Endothelial cell (in vitro differentiated cells): ENCODE measurements at places on chromosomes 13 and 19.

DNA sequence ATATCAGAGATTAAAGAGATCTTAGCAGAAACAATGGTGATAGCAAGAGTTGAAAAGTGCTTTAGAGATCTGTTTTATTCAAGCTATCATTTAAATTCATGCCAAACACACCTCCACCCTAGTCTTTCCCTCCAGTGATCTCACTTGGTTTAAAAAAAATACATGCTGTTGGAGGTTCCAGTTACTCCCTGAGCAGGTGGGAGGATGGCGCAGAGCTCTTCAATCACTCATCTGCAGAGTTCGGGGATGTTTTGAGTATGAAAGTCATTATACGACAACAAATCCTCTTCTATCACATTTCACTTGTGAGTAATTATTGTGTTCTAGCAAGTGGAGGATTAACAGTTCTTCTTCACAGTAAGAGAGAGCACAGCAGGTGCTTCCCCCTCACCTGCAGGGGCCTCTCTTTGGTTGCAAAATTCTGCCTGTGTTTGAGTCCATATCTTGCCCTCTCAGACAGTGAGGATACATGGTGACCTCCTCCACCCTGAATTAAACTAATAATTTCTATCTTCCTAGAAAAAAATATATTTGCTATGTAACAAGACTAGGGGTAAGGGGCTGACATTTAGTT lies 376.7 kb downstream of the LIG4 start:
- H3K36me3 ChIP-seq: no peaks in the 10 kb centered on the region
- H3K27me3 ChIP-seq: no peaks in the 10 kb centered on the region
- DNase-seq: no peak
- H3K27ac ChIP-seq: no peak overlapping the region

- no peak for DNase-seq
- H3K27ac ChIP-seq: no peak overlapping the region
- H3K4me3 ChIP-seq: no peak overlapping the region
- no peaks in the 10 kb centered on the region for H3K4me1 ChIP-seq
- no peaks in the 10 kb centered on the region for H3K36me3 ChIP-seq
Observed at GRCh38 chr19:5364674-5365073, 24.1 kb upstream of the PTPRS start.

DNA sequence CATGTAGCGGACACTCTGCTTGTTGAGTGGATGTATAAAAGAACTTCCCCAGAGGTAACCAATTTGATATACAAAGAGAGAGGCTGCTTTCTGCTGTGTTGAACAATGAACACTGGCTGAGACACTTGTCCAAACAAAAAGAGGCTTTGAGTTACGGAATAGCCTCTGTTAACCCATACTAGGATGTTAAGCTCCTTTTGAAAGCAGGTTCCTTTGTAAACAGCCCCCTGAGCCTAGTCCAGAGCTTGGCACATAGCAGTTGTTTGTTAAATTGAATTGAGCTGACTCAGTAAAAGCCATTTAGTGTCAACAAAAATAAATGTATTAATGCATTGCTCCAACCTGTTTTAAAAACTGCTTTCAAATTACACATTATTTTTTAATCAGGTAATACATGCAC lies 200.1 kb downstream of the MZT1 start:
- H3K27ac ChIP-seq: no peak overlapping the region
- DNase-seq: no peak
- H3K4me3 ChIP-seq: no peak overlapping the region

DNA sequence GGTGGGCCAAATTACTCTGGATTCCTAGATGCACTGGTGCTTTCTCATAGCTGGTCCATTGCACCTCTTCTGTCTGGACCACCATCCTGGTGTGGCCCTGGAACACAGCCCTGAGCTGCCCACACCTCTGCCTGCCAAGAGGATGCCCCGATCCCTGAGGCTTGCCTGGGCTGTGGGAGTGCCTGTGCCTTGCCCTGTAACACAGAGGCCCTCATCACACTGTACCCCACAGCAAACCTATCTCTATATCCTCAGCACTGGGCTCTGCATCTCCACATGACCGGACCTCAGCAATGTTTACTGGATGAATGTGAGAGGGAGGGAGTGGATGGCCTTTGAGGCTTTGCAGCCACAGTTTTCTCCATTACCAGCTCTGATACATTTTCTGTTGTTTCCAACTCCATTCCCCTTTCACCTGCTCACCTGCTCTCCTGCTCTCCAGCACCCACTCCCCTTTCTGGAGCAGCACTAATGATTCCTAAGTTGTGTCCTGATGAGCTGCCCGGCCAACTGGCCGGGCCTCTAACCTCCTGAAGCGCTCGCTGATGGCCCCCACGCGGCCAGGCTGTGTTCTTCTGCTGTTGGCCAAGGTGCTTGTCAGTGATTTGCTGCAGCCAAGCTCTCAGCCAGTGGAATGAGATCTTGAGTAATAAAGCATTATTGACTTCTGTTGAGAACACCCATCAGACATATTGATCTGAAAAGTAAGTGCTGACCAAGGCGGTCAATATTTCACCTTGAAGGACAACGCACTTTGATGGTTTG lies 232.6 kb downstream of the TEX29 start:
- H3K4me1 ChIP-seq: peaks cover 17% of the 10 kb centered on the region
- H3K27ac ChIP-seq: no peak overlapping the region
- H3K27me3 ChIP-seq: peaks cover 4% of the 10 kb centered on the region
- DNase-seq: no peak
- no peaks in the 10 kb centered on the region for H3K36me3 ChIP-seq

DNA sequence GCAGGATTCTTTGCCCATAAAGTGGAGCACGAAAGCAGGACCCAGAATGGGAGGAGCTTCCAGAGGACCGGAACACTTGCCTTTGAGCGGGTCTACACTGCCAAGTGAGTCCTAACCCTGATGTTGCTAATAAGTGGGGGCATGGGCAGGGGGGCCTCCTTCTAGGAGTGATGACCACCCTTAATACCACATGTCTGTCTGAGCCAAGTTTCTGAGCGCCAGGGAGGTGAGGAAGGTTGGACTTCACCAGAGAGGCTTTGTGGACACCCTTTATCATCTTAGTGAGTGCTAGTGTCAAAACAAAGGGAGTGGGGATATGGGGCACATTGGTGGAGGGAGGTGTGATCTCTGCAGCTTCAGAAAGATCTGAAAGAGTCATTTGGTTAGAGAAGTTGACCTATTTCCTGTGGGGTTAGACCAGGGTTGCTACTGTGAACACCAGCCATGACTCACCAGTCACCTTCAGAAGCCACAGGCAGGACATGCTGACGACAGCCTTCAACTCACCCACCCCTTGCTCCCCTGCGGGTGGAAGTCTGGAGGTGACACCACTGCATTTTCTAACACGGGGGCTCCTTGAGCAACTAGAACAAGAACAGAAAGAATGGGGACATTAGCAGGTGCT lies 8.8 kb downstream of the ALOX5AP start:
- no peak for DNase-seq
- peaks cover 15% of the 10 kb centered on the region for H3K4me1 ChIP-seq
- H3K36me3 ChIP-seq: no peaks in the 10 kb centered on the region
- H3K27ac ChIP-seq: no peak overlapping the region
- H3K4me3 ChIP-seq: no peak overlapping the region
- H3K27me3 ChIP-seq: peaks cover 4% of the 10 kb centered on the region

DNA sequence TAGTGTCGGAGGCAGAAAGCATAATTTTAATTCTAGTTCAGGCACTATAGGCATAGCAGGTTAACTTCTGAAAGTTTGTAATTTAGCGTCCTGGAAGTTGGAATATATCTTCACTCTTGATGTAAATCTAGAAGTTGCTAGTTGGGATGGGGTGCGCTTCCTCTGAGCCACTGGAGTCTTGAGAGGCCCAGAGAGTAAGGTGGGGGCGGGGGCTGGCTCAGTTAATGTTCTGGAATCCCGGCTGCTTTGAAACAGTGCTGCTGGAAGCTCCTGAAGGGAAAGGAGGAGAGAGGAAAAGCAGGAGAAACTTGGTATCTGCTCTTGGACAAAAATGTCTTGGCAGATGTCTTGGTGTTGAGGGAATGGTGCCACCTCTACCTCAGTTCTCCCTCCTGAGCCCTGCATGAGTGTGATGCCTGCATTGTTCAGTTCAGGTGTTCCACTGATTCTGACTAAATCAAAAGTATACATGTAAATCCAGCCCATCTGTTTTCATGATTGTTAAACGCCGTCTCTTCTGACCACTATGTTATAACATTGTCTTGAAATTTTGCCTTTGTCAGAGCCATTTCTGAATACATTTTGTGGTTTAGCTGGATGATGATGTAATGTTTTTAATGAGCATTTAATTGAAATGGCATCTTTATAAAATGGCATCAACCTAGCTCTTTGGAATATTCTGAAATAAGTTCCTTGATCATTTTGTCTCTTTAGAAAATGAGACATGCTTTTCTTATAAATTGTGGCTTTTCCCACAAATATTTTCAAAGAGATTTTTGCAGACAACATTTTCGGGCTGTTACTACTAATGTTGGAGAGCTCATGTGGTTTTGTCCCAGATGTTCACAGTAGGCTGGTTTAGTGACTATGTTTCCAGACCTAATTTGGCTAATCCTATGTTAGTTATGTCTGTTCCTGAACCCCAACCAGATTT lies 202.7 kb downstream of the SHISA2 start:
- no peak for DNase-seq
- peak overlapping the region; percentile 30 for H3K27ac ChIP-seq
- peaks cover 22% of the 10 kb centered on the region for H3K4me1 ChIP-seq

DNA sequence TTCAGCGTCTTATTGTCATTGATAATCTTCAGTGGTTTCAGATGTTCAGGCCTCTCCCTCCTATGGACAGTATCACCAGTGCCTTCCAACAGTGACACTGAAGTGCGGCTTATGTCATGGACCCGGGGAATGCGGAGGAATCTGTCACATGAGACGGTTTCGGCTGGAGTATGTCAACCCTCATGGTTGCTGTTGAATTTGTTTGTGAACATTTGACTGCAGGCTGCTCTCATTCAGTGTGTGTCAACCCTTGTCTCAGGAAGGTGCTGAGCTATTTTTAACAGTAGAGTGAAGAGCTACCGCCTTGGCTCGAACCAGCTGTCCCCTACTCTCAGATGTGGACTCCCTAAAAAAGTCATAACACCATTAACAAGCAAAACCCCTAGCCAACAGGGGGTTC lies 138.8 kb upstream of the RNF113B start:
- H3K36me3 ChIP-seq: peaks cover 25% of the 10 kb centered on the region
- no peak overlapping the region for H3K4me3 ChIP-seq
- H3K27me3 ChIP-seq: peaks cover 14% of the 10 kb centered on the region
- H3K27ac ChIP-seq: peak overlapping the region; percentile 87
- peaks cover 60% of the 10 kb centered on the region for H3K4me1 ChIP-seq

GRCh38 chr13:20544201-20544923 lies 18.7 kb upstream of the CRYL1 start:
- H3K4me3 ChIP-seq: no peak overlapping the region
- no peaks in the 10 kb centered on the region for H3K36me3 ChIP-seq
- H3K27me3 ChIP-seq: peaks cover 2% of the 10 kb centered on the region
- no peaks in the 10 kb centered on the region for H3K4me1 ChIP-seq
- H3K27ac ChIP-seq: no peak overlapping the region

DNA sequence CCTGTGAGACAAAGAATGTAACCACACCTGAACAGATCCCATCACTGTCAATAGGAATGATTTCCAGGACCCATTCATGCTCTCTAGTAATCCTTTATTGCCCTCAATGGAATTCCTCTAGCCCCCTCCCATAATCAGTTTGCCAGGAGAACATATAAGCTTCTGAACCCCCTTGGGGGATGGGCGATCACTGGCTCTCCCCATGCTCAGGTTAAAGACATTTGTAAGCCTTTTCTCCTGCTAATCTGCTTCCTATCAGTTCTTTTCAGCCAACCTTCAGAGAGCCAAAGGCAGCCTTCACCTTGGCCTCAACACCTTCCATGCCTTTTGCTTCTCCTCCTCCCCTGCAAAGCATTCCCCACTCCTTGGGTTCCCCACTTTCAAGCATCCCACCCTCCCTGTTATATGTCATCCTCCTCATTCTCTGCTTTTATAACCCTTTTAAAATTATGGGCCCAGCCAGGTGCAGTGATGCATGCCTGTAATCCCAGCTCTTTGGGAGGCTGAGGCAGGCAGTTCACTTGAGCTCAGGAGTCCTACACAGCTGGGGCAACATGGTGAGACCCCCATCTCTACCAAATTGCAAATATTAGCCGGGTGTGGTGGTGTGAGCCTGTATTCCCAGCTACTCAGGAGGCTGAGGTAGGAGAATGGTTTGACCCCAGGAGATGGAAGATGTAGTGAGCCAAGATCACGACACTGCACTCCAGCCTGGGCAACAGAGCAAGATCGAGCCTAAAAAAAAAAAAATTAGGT lies 12.4 kb downstream of the DPRX start:
- no peak overlapping the region for H3K27ac ChIP-seq
- no peak for DNase-seq
- no peaks in the 10 kb centered on the region for H3K4me1 ChIP-seq
- H3K27me3 ChIP-seq: peaks cover 2% of the 10 kb centered on the region
- peaks cover 8% of the 10 kb centered on the region for H3K36me3 ChIP-seq

GRCh38 chr13:59837101-59837500 lies 326.6 kb downstream of the DIAPH3 start:
- no peak for DNase-seq
- no peaks in the 10 kb centered on the region for H3K27me3 ChIP-seq
- no peak overlapping the region for H3K4me3 ChIP-seq
- H3K27ac ChIP-seq: no peak overlapping the region
- H3K4me1 ChIP-seq: peaks cover 2% of the 10 kb centered on the region

- H3K27ac ChIP-seq: peak overlapping the region; percentile 80
- H3K27me3 ChIP-seq: peaks cover 31% of the 10 kb centered on the region
- DNase-seq: no peak
- peaks cover 67% of the 10 kb centered on the region for H3K4me1 ChIP-seq
Observed at GRCh38 chr19:41327576-41328156, 17.7 kb downstream of the CCDC97 start.

- peaks cover 15% of the 10 kb centered on the region for H3K4me1 ChIP-seq
- DNase-seq: no peak
- H3K27me3 ChIP-seq: peaks cover 16% of the 10 kb centered on the region
- H3K27ac ChIP-seq: no peak overlapping the region
Observed at GRCh38 chr19:32677657-32678056, 2.0 kb downstream of the RGS9BP start.

DNA sequence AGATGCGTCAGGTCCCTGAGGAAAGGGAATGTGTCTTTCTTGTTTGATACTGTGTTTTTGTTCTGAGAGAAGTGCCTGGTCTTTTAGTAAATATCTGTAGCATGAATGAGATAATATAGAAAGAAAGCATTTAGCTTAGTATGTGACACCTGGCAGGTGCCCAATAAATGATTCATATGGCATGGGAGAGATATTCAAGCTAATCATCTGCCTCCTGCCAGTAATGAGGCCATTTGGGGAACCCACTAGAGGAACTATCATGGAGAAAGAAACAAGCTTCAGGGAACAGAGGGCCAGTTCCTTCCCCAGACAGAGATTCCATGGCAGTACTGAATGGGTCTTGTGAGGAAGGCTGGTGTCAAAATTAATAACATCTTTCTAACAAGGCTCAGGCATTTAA lies 603.9 kb downstream of the DCT start:
- H3K27me3 ChIP-seq: no peaks in the 10 kb centered on the region
- no peak overlapping the region for H3K27ac ChIP-seq
- H3K4me1 ChIP-seq: no peaks in the 10 kb centered on the region
- DNase-seq: no peak
- no peak overlapping the region for H3K4me3 ChIP-seq
- no peaks in the 10 kb centered on the region for H3K36me3 ChIP-seq

DNA sequence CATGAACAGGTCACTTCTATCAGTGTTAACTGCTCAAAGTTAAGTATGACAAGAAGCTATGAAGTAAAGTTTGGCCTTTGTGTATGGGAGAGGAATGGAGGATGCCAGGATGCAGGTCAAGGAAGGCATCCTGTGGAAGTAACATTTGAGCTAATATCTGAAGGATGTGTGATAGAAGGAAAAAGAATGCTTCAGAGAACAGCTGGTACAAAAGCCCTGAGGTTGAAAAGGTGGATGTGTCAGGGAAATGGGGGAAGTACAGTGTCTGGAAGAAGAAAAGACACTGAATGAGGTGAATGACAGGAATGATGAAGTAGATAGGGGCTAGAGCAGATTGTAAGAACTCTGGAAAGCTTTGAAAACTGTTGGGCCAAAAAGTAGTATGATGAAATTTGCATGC lies 67.1 kb downstream of the ZNF91 start:
- H3K27me3 ChIP-seq: peaks cover 10% of the 10 kb centered on the region
- no peak for DNase-seq
- no peaks in the 10 kb centered on the region for H3K4me1 ChIP-seq
- no peak overlapping the region for H3K27ac ChIP-seq
- peak overlapping the region; percentile 10 for H3K4me3 ChIP-seq
